Upper lobe of right lung (tissue), 1 donor: ENCODE measurements at places on chromosomes 16 and 17. TPM values are rescaled to one million over a fixed set of nuclear protein-coding genes. Genes with fewer than 3 reads are reported as not detected.

DNA sequence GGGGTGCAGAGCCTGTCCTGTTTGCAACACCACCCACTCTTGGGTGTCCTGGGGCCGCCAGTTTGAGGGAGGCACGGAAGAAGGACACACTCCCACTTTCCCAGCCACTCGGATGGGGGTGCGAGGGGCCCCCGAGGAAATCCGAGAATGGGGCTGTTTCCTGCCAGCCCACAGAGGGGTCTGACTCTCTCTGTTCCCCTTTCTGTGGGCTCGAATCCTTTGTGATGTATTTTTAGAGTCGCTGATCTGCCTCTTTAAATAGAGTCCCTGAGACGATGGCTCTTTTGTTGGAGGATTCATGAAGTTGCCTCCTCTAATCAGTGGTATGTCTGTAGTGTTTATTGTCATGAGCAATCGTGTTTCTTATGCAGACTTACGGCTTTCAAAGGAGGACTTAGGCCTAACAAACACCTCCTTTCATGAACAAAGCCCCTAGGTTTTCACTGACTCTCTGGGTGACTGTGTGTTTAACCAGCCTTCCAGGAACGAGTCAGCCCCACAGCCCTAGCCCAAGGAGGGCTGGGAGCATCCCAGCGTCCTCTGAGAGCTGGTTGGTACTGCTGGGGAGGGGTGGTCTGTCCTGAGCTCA is 29.1 kb downstream of the CIBAR2 start:
- peaks cover 28% of the 10 kb centered on the region for H3K36me3 ChIP-seq
- H3K27me3 ChIP-seq = no peaks in the 10 kb centered on the region
- H3K4me1 ChIP-seq = no peaks in the 10 kb centered on the region
- no peak overlapping the region for H3K27ac ChIP-seq

CRYBA1 gene
- not detected for total RNA-seq

GRCh38 chr17:9924735-9925191 is 19.7 kb upstream of the RCVRN start:
- H3K27me3 ChIP-seq = no peaks in the 10 kb centered on the region
- no peak overlapping the region for H3K27ac ChIP-seq
- peaks cover 9% of the 10 kb centered on the region for H3K36me3 ChIP-seq
- no peaks in the 10 kb centered on the region for H3K4me1 ChIP-seq

DNA sequence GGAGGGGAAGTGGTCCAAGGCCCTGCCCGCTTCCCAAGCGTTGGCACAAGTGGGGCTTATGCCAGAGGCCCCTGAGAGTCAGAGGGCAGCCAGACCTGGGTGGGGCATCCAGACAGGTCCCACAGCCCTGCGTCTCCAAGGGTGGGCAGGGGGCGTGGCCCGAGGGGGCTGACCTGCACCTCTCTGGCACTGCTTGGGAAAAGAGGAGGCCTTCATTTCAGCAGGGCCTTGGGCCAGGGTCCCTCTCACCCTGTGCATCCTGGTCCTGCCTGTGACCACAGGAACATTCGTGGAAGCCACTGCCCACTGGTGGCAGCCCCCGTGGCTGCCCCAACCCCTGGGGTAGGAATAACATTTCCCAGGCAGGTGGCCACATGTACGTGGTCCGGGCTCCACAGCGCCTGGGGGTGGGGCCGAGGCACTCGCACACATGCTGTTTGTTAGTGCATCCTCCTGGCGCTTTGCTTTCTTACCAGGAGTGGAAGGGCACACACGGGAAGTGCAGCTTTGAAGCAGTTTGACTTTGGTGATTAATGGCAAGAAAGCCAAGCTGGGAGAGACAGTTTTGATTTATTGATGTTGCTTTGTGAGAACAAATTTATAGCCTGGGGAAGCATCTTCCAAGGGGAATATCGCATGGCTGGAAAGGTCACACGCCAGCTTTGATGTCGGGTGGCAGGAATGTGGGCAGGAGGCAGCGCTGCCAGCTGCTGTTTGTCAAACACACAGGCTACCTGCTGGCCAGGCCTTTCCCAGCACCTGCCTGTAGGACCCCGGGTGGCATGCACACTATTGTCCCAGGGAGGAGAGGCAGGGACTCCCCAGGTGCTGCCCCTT is 4.3 kb downstream of the CENPX start:
- no peaks in the 10 kb centered on the region for H3K27me3 ChIP-seq
- no peaks in the 10 kb centered on the region for H3K36me3 ChIP-seq

DNA sequence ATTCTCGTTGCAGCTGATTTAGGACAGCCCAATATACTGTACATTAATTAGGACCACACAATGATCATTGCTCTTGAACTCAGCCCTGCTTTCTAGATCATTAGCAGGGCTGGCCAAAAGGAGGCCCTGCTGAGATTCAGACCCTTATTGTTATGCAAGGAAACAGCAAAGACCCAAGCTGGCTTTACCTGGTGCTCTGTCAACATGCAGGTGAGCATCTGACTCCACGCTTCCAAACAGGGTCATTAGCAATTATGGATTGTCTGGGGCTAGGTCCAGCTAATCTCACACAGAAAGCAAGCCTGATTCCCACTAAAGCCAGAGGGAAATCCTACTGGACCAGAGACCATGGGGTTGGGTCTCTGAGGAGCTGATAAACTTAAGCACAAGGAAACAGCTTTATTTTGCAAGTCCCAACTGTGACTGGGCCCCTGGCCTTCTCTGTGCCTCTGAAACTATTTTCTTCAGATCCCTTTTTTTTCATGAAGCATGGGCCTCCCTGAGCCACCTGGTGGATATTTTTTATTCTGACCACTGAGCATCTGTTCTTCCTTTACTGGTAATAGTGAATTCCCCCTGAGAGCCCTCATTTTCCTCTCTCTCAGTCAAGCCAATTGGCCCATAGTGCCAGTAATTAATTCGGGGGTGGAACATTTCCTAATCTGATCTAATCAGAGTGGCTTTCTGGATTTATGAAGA is 236.1 kb downstream of the GRIN2A start:
- DNase-seq = no peak
- no peaks in the 10 kb centered on the region for H3K36me3 ChIP-seq
- H3K27me3 ChIP-seq = peaks cover 5% of the 10 kb centered on the region
- H3K27ac ChIP-seq = no peak overlapping the region

GRCh38 chr17:30290696-30291542 is 825 bp downstream of the BLMH start:
- peaks cover 14% of the 10 kb centered on the region for H3K4me1 ChIP-seq
- peaks cover 32% of the 10 kb centered on the region for H3K36me3 ChIP-seq
- H3K27me3 ChIP-seq = no peaks in the 10 kb centered on the region
- peak; percentile 73 for DNase-seq
- H3K27ac ChIP-seq = peak overlapping the region; percentile 67

DNA sequence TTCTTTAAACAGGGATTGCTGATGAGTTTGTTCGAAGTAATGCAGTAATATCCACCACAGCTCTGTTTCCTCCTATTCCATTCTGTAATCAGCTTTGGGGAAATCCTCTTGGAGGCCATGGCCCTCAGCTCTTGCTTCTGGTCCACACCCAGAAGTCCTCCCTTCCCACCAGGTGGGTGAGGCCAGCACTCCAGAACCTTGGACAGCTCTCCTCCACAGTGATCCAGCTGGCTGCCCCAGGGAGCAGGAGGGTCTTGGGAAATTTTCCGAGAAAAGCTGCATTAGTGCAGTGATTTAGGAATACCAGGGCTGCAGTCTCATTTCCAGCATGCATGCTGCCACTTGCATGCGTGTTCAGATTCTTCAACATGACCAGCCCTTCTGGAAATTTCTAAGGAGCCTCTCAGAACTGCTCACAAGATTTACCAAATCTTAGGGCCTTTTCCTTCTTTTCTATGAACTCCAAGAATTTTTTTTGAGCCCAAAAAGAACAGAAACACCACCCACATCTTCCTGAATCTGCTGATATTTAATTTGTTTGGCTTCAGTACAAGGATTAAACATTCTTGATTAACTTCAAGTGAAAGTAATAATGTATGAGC is 4.2 kb downstream of the SMPD3 start:
- no peak overlapping the region for H3K4me3 ChIP-seq
- no peak overlapping the region for H3K27ac ChIP-seq
- no peak for DNase-seq

KCNJ16 gene
- 0.35 TPM for total RNA-seq

KRTAP4-4 gene
- not detected for total RNA-seq
